ENCODE measurements at places on chromosomes 4 and X.

GRCh38 chr4:19301527-19301926, 950.2 kb upstream of the SLIT2 start:
- no peak for DNase-seq

DNA sequence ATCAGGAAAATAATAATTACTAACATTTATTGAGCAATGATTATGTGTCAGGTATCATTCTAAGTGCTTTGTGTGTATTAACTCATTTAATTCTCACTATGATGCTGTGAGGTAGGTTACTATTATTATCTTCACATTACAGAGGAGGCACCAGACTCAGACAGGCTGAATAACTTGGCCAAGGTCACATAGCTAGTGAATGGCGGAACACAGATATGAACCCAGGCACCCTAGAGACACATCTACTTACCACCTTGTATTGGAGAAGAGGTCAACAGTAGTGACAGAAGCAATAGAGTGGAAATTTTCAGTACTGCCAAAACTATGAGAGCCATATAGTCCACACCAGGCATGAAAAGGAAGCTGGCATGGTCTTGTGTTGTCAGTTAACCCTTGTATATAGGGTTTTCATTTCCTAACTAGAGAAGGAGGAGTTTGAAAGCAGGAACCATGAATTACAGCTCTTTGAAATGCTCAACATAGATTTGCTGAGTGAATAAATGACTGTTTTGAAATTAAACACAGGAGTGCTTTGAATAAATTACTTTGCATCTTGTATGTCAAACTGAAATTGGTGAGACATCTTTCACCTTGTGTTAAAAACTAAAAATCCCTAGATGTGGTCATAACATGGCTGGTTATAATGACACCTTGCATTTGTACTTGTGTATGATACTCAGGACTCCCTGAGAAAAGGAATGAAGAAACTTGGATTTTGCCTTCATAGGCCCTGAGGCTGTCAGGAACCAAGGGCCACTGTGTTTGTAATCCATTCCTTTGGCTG, 71.8 kb downstream of the RTL9 start:
- no peak for DNase-seq

- no peak for DNase-seq
Observed at GRCh38 chrX:68686097-68686977, 38.9 kb downstream of the STARD8 start.

DNA sequence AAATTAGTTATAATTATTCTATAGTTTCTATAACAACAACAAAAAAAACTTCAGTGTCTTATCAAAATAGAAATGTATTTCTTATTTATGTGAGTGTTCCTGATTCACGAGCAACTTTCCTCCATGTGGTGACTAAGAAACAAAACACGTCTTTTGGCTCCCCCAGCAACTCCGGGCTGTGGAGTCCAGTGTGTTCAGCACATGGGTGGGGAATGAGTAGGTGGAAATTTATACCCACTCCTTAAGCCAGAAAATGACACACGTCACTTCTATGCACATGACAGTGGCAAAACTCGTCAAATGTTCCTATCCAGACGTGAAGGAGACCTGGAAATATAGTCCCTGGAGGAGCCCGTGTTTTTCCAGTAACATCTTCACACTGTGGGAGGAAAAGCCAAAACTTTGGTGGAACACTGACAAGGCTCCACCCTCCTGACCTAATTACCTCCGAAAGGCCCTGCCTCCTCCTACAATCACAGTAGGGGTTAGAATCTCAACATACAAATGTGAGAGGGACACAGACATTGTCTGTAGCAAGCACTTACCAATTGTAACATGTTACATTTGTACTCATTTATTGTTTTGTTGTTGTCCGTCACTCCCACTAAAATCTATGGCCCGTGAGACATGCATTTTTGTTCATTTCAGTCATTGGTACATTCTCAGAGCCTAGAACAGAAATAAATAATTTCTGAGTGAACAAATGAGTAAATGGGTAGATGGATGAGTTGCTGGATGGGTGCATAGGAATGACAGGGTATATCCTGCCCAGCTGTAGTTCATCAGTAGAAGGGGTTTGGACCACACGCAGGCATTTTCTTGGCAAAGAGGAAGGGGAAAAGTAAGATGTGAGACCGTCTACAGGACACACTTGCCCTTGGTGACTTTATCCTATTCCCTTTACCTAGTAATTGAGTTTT, 605.8 kb upstream of the TENM3 start:
- DNase-seq = no peak

GRCh38 chr4:125741825-125742452, 427.2 kb downstream of the FAT4 start:
- no peak for DNase-seq

GRCh38 chr4:138688408-138689085, 327.0 kb upstream of the NOCT start:
- DNase-seq = no peak

- DNase-seq = no peak
Observed at GRCh38 chrX:85977218-85977617, 70.1 kb downstream of the CHM start.

DNA sequence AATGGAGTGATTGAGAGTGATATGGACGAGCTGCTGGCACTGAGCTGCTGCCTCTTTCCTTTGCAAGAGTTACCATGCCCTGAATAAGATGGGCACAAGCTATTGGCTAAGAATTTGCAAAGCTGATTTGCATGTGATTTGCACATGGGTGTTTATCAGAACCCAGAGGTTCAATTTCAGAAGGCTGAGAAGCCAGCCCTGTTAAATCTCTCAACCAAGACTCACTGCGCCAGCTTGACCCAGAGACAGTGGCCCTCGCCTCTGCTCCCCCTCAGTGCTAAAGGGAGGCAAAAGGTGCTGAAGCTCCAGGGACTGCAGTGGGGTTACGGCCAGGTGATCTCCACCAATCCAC, 701 bp downstream of the ARHGAP4 start:
- DNase-seq = no peak

GRCh38 chrX:57674861-57675260, 5.2 kb downstream of the NLRP2B start:
- no peak for DNase-seq

DNA sequence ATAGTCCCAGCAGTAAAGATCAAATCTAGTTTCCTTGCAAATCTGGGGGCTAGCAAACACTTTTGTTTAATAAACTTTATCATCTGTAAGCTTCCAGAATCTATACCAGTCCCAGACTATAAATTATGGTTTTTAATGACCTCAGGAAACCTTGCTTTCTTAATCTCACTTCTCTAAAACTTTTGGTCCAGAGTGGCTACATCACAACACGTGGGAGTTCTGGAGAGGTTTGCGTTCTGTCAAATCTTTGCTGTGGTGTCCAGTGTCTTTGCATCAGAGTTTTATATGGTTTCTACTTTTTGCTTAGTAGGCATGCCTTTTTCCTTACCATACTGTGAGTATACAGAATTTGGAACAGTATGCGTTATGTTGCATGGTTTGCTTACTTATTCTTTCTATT, 193.9 kb downstream of the ANK2 start:
- DNase-seq = no peak

GRCh38 chr4:189828081-189828697, 112.5 kb upstream of the FRG1 start:
- DNase-seq = no peak

- peak; percentile 47 for DNase-seq
Observed at GRCh38 chrX:39883666-39884065, 214.1 kb downstream of the BCOR start.

DNA sequence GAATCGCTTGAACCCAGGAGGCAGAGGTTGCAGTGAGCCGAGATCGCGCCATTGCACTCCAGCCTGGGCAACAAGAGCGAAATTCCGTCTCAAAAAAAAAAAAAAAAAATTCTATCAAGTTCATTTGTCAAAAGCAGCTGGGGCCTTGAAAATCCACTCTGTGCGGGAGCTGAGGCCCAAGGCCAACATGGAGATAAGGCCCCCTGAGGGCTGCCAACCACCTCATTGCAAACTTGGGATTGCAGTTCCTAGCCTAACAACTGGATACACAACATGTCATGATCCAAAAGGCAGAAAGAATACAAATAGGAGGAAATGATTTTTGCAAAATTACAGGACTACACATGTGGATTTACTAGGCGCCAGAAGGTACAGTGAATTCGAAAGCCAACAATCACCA, 22.5 kb upstream of the PRDX4 start:
- no peak for DNase-seq

GRCh38 chrX:84956304-84956703, 47.4 kb upstream of the APOOL start:
- no peak for DNase-seq

DNA sequence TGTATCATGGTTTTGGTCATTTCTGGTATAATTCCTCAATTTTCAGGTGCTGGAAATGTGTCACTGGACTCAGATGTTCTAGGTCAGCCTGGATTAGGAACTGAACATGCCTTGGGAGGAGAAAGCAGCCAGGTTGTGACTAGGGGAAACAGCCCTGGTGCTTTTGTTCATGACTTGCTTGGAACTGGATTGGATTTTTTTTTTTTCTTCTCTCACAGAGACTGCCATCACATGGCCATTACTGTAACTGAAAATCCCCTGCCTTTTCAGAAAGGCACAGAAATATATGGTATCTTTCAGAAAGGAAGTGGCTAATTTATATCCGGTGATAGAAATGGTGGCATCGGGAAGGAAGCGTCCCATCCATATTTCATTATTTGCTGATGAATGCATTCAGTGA, 34.6 kb downstream of the SEPTIN11 start:
- peak; percentile 15 for DNase-seq

DNA sequence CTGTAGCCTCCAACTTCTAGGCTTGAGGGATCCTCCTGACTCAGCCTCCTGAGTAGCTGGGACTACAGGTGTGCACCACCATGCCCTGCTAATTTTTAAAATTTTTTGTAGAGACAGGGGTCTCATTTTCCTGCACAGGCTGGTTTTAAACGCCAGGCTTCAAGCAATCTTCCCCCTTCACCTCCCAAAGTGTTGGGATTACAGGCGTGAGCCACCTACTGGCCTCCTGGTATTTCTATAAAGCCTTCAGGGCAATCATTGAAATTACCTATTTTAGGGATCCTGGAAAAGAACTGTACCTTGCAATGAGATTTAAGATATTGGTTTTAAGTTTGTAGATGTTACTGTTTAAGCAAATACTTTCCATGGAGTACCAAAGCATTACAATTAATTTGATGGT, 13.5 kb upstream of the PLS3 start:
- DNase-seq = no peak

- DNase-seq = no peak
Observed at GRCh38 chr4:138290805-138291204, 48.7 kb upstream of the SLC7A11 start.

DNA sequence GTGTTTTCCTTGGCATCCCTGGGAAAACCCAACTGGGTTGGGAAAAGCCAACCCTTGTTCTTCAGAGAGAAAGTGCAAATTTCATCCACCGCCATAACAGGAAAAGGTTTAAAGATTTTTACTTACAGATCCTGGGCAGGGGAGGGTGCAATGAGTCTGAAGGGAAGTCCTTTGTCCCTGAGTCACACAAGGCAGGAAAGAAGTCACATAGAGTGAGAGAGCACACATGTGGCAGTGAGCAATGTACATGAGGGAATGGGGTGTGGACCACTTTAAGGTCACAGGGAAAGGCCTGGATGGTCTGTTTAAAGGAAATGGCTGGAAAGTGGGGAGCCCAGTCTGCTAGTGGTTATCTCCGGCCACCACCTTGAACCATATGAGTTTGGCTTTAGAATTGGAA, 248.9 kb downstream of the HS3ST1 start:
- no peak for DNase-seq

- DNase-seq = no peak
Observed at GRCh38 chrX:9211269-9211668, 177.3 kb upstream of the FAM9B start.

GRCh38 chr4:7893539-7893938, 46.1 kb downstream of the AFAP1 start:
- DNase-seq = no peak

GRCh38 chr4:99437723-99438404, 2.7 kb upstream of the ADH7 start:
- no peak for DNase-seq

DNA sequence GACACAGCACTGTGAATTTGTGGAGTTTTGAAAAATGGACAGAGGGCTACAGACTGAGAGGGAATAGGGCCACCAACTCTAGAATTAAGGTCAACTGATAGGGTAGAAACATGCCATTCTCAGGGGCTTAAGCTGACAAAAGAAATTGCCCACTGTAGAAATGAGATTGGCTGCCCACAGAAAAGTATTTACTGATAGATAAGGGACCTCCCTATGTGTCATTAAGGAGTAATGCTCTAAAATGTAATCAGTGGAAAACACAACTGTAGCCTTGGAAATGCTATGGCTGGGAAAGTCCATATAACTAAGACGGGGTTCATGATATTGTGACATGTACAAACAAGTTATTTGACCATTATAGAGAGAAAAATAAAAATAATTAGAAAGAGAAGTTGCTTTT, 4.6 kb downstream of the RTL9 start:
- no peak for DNase-seq

GRCh38 chr4:12105519-12105918, 676.8 kb upstream of the HS3ST1 start:
- DNase-seq = no peak

GRCh38 chrX:50111742-50112141, 89.1 kb downstream of the AKAP4 start:
- DNase-seq = no peak

DNA sequence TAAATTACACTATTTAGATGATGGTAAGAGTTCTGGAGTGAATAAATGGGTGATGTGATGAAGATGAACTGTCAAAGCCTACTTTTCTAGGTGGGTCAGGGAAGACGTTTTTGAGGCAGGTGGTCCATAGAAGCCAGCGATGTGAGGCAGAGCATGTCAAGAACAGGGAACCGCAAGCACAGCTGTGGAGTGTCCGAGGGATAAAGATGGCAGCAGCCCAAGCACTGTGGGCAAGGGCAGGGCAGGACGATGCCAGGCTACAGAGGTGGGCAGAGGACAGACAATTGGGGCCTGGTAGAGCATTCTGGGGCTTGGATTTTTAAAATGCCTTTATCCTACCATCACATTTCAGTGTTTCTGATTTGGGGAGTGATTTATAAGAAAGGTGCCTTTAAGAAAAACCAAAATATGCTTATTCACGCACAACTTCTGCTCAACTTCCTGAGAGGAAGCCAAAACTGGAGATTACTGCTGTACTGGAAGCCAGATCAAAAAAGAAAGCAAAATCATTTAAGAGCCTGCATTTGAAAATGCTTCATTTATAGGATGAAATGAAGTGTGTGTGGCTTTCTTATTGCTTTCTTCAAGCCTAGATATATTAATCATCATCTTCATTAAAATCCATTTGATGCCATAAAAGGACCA, 119.0 kb upstream of the WDR17 start:
- no peak for DNase-seq

DNA sequence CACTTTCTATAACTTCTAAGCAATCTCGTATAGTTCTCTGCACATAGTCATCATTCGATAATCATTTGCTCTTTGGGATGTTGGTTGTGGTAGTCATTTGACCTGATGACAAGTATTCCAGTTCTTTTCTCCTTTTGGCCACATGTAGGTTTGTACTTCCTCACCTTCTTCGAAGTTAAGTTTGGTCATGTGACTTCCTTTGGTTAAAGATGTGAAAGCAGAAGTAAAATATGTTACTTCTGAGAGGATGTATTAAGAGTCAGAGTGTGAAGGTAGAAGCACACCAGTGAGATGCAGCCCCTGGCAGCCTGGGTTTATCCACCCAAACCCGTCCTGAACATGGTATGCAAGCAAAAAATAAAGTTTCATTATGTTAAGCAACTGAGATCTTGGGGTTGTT, 48.9 kb upstream of the ZNF518B start:
- no peak for DNase-seq
